Activated CD8-positive, alpha-beta memory T cell treated with anti-CD3 and anti-CD28 coated beads for 4 hours (primary cell): ENCODE measurements at places on chromosomes 4 and X.

DNA sequence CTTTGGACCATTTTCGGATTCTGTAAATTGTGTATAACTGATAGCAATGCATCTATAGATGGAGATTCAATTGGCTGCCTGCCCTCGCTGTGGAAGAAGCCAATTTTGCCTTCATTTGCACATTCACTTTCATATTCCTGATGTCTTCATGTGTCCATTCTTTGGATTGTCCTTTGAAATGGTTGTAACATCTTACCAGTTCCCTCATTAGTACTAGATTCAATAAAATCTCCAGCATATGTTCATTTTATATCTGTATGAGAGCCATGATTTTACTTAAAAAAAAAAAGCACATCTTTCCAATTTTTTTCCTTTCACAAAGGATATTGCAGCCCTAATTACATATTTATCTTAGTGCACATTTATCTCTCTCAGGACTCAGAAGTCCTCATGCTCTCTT, 61.7 kb downstream of the BEND2 start:
- no peak for DNase-seq

GRCh38 chr4:655464-656151, 18.5 kb downstream of the ATP5ME start:
- DNase-seq: no peak

- DNase-seq: no peak
Observed at GRCh38 chr4:87092389-87093141, 127.9 kb downstream of the KLHL8 start.

GRCh38 chr4:135605076-135605475, 1403.5 kb upstream of the PABPC4L start:
- no peak for DNase-seq

GRCh38 chr4:159177265-159178150, 74.6 kb downstream of the RAPGEF2 start:
- DNase-seq: no peak

- no peak for DNase-seq
Observed at GRCh38 chr4:165553221-165553810, 174.5 kb downstream of the CPE start.

- no peak for DNase-seq
Observed at GRCh38 chrX:31934842-31935370, 863.1 kb upstream of the FTHL17 start.

DNA sequence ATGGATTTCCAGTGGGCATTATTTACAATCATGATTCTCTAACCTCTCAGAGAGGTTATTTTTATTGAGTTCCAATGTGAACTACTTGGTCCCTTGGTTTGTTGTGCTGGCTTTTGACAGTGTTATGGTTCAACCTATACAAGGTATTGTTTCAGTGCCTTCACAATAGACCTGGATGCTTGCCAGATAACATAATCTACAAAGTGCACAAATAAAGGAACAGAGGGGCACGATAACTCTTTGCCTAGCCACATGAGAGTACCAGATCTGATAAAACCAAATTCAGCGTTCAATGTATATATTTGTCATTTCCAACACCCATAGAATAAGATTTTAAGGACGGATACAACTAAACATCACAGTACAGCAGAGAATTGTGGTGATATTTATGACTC, 120.8 kb downstream of the RASL11B start:
- no peak for DNase-seq

- DNase-seq: no peak
Observed at GRCh38 chrX:153771415-153772315, 7.6 kb downstream of the PLXNB3 start.

DNA sequence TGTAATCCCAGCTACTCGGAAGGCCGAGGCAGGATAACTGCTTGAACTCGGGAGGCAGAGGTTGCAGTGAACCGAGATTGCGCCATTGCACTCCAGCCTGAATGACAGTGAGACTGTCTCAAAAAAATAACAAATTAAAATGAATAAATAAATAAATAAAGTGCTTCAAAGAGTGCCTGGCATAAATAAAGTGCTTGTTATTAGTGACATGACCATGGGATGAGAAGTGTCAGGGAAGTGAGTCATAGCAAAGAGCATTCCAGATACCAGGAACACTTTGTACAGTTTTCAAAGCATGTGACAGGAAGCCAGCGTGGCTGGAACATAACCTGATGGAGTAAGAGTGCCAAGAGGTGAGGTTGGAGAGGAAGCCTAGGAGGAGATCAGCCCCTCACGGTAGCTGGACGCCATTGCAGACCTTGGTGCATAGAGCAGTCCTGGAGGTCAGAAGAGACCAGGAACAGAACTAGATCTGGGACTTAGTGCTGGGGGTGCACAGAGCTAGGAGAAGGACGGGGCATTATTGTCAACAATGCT, 6.0 kb upstream of the WDR13 start:
- DNase-seq: no peak

- DNase-seq: no peak
Observed at GRCh38 chr4:71113294-71113693, 119.8 kb downstream of the DCK start.

DNA sequence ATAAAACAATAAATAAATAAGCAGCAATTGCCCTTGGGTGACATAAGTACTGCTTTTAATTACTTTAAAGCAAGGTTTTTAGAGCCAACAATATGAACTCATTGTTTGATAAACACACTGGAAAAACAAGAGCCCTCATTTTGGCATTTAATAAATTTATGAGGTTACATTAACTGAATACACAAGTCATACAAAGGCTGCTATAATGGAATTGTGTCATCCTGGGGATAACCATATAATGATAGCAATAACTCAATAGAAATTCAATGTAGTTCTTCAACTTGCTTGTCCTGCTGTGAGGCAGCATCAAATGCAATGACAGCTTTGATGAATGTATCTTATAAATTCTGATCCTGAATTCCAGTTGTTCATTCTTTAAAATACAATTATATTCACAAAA, 1512.5 kb downstream of the STIM2 start:
- DNase-seq: no peak

DNA sequence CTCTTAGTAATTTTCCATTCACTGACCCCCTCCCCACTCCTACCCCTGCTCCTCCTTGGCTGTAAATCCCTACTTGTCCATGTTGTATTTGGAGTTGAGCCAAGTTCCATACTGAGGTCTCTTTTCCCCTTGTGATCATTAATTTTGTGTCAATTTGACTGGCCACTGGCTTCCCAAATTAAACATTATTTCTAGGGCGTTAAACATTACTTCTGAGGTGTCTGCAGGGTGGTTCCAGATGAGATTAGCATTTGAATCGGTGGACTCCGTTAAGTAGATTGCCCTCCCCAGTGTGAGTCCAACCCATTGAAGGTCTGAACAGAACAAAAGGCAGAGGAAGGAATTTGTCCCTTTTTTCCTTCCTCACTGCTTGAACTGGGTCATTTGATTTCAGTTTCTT, 25.7 kb downstream of the SLC39A8 start:
- no peak for DNase-seq

DNA sequence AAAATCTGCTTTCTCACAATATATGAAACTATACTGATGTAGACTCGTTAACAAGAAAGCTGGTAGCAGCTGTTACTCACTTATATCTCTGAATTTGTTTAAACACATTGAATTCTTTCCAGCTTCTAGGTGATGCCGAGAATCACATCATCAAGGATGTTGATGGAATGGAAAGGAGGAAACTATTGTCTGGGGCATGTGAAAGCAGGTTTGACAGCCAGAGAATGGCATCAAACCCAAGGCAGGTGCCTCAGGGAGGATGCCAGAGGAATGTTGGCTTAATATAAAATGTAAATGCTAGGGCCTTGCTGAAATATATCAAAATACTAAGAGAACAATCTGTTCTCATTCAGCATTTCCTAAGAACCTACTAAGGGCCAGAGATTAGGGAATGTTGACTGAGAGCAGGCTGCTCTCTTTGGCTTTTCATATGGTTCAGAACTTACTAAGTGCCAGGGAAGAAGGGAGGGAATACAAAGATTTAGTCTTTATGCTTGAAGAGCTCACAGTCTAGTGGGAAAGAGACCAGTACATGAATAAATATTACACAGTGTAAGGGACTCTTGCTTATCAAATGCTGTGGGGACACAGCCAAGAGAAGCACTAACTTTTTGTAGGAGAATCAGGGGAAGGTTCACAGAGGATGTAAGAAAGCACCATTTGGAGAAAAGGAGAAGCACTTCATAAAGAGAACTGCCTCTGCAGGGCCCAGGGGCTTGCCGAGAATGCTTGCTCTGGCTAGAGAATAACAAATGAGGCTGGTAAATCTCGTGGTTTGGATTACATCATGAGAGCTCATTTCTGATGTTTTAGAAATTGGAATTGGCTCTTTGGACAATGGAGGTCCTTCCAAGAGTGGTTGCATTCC, 14.7 kb downstream of the SLIT2 start:
- DNase-seq: no peak

GRCh38 chr4:36282503-36283030, 1.2 kb downstream of the DTHD1 start:
- no peak for DNase-seq

- DNase-seq: no peak
Observed at GRCh38 chr4:4302416-4302815, 12.4 kb downstream of the ZBTB49 start.

DNA sequence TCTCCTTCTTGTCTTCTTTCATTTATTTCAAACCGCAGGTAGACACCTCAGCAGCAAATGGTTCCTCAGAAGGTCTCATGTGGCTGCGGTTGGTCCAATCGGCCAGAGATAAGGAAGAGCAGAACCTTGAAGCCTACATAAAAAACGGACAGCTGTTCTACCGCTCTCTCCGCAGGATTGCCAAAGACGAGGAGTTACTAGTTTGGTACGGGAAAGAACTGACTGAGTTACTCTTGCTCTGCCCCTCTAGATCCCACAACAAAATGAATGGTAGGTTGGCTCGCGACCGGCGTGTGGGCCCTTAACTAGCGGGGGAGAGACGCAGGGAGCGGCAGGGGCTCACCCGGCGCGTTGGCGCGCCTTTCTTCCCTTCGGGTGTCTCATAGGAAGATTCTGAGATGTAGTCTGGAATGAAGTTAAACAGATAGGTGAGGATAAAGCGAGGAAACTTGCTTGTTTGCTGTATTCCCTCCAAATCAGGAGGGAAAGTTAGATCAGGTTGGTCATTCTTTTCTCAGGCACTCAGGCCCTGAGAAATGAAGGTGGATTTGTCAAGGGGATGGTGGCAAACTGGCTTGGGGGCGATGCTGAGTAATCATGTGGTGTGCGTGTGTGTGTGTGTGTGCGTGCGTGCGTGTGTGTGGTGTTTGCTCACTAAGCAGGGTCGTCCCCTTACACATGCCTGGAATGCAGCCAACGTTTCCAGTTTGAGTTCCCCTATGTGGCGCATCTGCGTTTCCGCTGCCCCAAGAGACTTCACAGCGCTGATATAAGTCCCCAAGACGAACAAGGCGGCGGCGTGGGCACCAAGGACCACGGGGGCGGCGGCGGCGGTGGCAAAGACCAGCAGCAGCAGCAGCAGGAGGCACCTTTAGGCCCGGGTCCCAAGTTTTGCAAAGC, 4.2 kb downstream of the PRDM8 start:
- peak; percentile 66 for DNase-seq

DNA sequence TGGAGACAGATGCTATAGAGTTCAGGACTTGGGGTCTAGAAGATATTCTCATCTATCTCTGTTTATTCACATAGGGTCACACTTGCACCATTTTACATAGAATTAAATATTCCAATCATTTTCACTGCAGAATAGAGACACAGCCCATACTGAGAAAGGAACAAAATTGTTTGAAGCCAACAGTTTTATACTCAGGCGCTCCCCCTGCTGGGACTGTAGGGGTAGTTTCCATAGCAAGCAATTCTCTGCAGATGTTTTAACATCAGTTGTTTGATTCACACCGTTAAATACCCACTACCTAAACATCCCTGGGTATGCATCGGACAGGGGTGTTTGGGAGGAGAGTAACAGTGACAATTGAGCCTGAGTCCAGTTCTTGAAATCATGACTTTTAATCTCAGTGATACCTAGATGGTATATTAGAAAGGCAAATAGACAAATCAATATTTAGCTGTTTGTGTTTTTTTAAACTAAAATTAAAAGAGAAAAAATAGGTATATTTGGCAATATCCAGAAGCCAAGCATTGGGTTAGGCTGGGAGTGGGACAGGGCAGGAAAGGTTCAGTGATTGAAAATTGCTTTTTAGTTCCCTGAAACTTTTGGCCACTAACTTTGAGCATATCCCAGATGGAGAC, 33.8 kb downstream of the LONRF3 start:
- no peak for DNase-seq

GRCh38 chrX:42944381-42944998, 166.5 kb upstream of the PPP1R2C start:
- no peak for DNase-seq

DNA sequence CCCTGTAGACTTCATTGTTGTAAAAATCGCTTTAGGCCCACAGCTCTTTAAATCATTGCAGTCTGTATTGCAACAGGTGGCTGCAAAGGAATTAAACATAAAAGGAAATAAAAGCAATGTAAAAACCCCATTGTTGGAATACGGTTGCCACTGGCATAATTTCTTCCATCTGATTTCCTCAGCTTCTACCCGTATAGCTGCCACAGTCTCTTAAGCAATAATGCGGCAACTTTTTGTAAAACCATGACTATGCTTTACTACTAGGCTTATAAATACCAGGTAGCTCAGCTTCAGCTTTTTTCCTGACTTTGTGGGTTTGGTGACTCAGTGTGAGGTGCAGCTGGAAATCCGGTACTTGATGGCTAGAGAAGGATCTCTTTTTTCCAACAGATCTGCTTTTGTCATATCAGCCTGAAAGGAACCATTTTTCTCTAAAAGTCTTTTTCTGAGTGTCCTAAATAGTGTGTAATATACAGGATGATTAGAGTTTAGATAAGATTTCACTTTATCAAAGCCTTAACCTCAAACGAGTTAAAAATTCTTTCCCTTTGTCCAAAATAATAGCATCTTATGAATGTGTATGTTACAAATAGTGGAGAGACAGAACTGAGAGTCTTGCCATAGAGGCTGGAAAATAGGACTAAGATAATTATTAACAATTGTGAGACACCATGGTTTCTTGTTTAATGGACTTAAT, 268.0 kb downstream of the ADGRL3 start:
- no peak for DNase-seq

- no peak for DNase-seq
Observed at GRCh38 chrX:57528670-57529255, 63.0 kb upstream of the ZXDB start.

DNA sequence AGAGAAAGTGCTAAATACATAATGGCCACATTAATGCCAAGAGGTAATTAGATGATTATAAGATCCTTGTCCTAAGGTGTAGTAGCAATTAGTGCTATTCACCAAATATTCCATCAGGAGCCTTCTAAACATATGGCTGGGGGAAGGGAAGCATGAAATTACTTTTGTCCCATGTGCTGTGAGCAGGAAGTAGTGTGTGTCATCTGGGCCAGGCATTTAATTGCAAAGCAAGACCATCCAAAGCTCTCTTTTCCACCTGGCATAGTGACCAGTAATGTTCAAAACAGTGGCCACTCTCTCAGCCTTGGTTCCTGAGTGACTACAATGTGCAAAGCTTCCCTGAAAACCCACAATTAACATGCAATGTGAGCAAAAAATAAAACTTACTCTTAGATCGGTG, 144.2 kb upstream of the FAM241A start:
- DNase-seq: no peak

- DNase-seq: no peak
Observed at GRCh38 chr4:54548831-54549460, 108.8 kb upstream of the KIT start.

GRCh38 chrX:43809463-43809862, 72.8 kb downstream of the MAOB start:
- DNase-seq: no peak
